ENCODE measurements at places on chromosomes 2 and 18. TPM values are rescaled to one million over a fixed set of nuclear protein-coding genes. Genes with fewer than 3 reads are reported as not detected.

DNA sequence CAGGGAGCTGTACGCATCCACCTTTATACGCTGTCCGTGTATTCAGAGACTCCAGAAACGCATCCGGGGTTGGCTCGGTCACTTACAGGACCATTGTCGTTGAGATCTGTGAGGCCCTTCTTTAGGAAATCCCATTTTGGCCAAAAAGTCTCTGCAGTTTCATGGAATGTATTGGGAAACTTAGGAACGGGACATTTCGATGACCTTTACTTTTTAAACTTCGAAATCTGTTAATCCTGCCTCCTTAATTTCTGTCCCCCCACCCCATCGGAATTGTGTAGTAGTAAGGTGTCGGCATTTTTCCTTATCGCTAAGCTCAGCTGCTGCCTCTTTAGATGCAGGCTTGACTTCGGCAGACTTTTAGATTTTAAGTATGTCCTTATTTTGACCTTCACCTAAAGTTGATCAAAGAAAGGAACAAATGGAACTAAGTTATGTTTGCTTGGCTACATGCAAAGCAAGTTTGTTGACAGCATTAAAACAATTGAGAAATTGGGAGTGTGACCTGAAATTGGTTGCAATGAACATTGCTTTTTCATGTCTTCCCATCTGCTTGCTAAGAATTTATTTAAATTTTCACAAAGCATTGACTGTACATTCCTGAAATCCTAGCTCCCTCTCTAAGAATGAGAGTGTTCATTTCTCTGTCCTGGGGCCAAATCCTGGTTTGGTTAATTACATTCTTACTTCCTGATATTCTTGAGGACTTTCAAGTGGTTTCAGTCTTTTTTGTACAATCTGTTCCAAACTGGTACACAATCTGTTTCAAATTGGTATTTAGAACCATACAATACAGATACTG lies 884 bp upstream of the RAPH1 start:
- no peaks in the 10 kb centered on the region for H3K27me3 ChIP-seq
- peak overlapping the region; percentile 98 for H3K27ac ChIP-seq
- H3K36me3 ChIP-seq, result no peaks in the 10 kb centered on the region
- no peak for DNase-seq
- H3K4me1 ChIP-seq, result peaks cover 25% of the 10 kb centered on the region

DNA sequence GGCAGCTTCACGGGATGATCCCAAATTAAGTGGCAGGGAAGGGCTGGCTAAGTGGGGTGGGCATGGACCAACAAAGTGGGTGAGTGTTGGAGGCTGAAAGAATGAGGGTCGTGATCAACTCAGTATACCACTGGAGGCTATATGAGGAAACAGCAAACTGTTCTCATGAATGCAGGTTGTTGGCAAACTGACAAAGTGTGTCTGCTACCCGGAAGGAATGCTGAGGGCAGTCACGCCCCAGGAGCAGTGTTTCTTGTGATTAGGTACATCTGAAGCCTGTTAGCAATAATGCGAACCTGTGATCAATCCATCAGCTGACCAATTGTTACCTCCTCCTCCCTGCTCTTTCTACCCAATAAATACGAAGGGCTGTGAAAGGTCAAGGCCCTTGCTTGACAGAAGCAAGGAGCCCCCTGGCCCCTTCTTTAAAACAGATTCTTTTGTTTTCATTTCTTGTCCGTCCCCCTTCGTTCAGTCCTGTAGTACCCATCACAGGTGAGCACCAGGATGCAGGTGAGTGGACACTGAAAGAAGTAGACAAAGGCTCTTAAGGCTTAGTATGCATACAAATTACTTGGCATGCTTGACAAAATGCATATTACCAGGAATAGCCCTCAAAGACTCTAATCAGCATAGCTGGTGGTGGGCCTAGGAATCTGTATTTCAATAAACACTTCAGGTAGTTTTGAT lies 67.9 kb downstream of the LOXHD1 start:
- no peaks in the 10 kb centered on the region for H3K36me3 ChIP-seq
- peaks cover 11% of the 10 kb centered on the region for H3K4me1 ChIP-seq
- H3K27ac ChIP-seq, result no peak overlapping the region
- no peak for DNase-seq
- H3K4me3 ChIP-seq, result no peak overlapping the region

- H3K36me3 ChIP-seq, result no peaks in the 10 kb centered on the region
- DNase-seq, result peak; percentile 61
- peak overlapping the region; percentile 69 for H3K4me3 ChIP-seq
- peaks cover 22% of the 10 kb centered on the region for H3K4me1 ChIP-seq
- H3K27ac ChIP-seq, result peak overlapping the region; percentile 99
- no peaks in the 10 kb centered on the region for H3K27me3 ChIP-seq
These were observed 339 bp downstream of the ACAA2 start for GRCh38 chr18:49813069-49813318.

- no peaks in the 10 kb centered on the region for H3K27me3 ChIP-seq
- no peak overlapping the region for H3K4me3 ChIP-seq
- H3K4me1 ChIP-seq, result peaks cover 4% of the 10 kb centered on the region
- no peak overlapping the region for H3K27ac ChIP-seq
- no peak for DNase-seq
These were observed 469.6 kb downstream of the TGIF1 start for GRCh38 chr18:3919396-3920061.

- H3K4me3 ChIP-seq, result no peak overlapping the region
- H3K27ac ChIP-seq, result no peak overlapping the region
- DNase-seq, result no peak
- H3K36me3 ChIP-seq, result no peaks in the 10 kb centered on the region
- no peaks in the 10 kb centered on the region for H3K27me3 ChIP-seq
These were observed 571.9 kb upstream of the CRIM1 start for GRCh38 chr2:35783723-35784122.

DNA sequence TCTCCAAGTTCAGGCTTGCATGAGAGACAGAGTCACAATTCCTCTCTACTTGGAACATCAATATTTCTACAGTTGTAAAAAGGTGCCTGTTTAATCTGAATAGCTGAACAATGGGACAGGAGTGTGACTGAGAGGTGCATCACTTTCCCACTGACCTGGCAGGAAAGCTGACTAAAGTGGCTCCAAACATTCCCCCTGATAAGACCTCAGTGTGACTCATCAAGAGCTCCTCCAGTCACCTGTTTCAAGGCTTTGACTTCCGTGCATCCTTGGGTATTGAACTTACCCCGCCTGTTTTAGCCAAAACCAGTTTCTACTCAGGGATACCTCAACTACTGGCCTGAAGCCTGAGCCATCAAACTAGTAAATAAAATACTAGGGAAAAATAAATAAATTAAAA lies 453.9 kb upstream of the DDX18 start:
- H3K36me3 ChIP-seq, result no peaks in the 10 kb centered on the region
- H3K4me1 ChIP-seq, result no peaks in the 10 kb centered on the region
- no peaks in the 10 kb centered on the region for H3K27me3 ChIP-seq
- DNase-seq, result no peak

GRCh38 chr2:234286956-234287355 lies 209.9 kb downstream of the ARL4C start:
- no peaks in the 10 kb centered on the region for H3K27me3 ChIP-seq
- H3K4me1 ChIP-seq, result no peaks in the 10 kb centered on the region
- H3K4me3 ChIP-seq, result no peak overlapping the region
- H3K36me3 ChIP-seq, result no peaks in the 10 kb centered on the region
- DNase-seq, result no peak

DNA sequence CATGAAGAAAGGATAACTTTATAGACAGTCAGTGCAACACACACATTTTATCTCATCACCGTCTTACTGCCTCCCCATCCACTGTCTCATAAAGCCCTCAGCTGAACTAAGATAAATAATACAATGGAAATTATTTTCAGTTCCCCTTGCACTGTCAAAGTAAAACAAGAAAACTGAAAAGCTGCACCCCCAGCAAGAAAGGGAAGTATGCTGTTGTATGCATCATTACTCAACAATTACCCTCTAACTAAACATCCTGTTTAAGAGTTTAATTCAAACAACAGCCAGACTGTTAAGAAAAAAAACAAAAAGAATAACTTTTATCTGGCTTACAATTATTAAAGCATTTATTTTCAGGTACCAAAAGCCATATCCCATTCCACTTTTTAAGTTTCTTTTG lies 25.0 kb downstream of the MPPE1 start:
- H3K36me3 ChIP-seq, result peaks cover 16% of the 10 kb centered on the region
- no peak overlapping the region for H3K4me3 ChIP-seq
- no peaks in the 10 kb centered on the region for H3K27me3 ChIP-seq
- DNase-seq, result no peak
- H3K4me1 ChIP-seq, result no peaks in the 10 kb centered on the region
- H3K27ac ChIP-seq, result no peak overlapping the region

- H3K4me3 ChIP-seq, result no peak overlapping the region
- H3K27me3 ChIP-seq, result no peaks in the 10 kb centered on the region
- H3K27ac ChIP-seq, result no peak overlapping the region
- peak; percentile 32 for DNase-seq
- H3K4me1 ChIP-seq, result peaks cover 8% of the 10 kb centered on the region
- no peaks in the 10 kb centered on the region for H3K36me3 ChIP-seq
These were observed 23.0 kb downstream of the DBI start for GRCh38 chr2:119389615-119390306.

GRCh38 chr2:62404913-62405312 lies 101.1 kb downstream of the TMEM17 start:
- no peak for DNase-seq
- H3K36me3 ChIP-seq, result no peaks in the 10 kb centered on the region
- no peak overlapping the region for H3K4me3 ChIP-seq

DNA sequence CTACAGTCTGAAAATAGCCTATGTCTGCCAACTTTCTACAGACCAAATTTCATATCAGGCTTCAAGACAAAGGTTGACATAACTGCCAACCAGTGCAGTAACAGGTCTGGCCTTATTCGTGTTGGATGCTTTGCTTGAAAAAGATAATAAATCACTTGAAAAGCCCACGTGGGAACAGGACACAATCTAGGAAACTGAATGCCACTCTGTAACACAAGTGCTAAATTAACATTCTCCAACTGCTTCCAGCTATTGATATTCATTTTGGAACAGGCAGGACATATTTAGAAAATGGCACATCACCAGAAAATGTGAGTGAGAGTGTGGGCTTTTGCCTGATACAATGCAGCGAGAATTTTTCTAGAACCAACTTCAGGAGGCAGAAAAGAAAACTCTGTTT lies 165.9 kb upstream of the CCDC150 start:
- no peaks in the 10 kb centered on the region for H3K27me3 ChIP-seq
- H3K27ac ChIP-seq, result no peak overlapping the region
- no peak overlapping the region for H3K4me3 ChIP-seq
- no peaks in the 10 kb centered on the region for H3K36me3 ChIP-seq
- peaks cover 4% of the 10 kb centered on the region for H3K4me1 ChIP-seq

GRCh38 chr2:219368690-219369191 lies 19.0 kb downstream of the DNPEP start:
- peak overlapping the region; percentile 46 for H3K27ac ChIP-seq
- no peaks in the 10 kb centered on the region for H3K27me3 ChIP-seq
- H3K4me1 ChIP-seq, result peaks cover 10% of the 10 kb centered on the region
- DNase-seq, result peak; percentile 89
- H3K36me3 ChIP-seq, result peaks cover 2% of the 10 kb centered on the region

- H3K36me3 ChIP-seq, result no peaks in the 10 kb centered on the region
- peaks cover 7% of the 10 kb centered on the region for H3K4me1 ChIP-seq
- H3K27me3 ChIP-seq, result no peaks in the 10 kb centered on the region
- no peak overlapping the region for H3K27ac ChIP-seq
- DNase-seq, result peak; percentile 91
These were observed 19.4 kb downstream of the KLHL29 start for GRCh38 chr2:23404426-23404825.

DNA sequence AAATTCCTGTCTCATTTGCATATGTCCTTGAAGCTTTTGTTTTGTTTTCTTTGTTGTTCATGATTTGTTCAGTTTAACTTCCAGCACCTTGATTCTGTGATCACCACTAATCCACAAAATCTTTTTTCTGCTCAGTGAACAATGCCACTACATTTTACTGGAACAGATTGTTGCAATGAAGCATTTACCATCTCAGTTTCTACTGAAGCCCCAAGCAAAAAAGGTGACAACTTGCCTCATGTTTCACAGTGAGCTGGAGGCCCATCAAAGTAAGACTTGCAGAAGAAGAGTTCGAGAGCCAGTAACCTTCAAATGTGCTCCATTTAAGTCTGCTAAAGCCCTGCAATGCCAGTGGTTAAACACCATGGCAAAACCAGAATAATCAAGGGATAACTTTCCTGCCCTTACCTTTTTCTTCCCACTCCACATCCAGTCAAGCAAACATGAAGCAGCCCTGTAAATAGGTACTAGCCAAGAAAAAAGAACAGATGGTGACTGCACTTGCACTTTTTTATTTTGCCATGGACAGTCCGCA lies 25.7 kb upstream of the PDE1A start:
- H3K4me1 ChIP-seq, result no peaks in the 10 kb centered on the region
- no peak overlapping the region for H3K27ac ChIP-seq

DNA sequence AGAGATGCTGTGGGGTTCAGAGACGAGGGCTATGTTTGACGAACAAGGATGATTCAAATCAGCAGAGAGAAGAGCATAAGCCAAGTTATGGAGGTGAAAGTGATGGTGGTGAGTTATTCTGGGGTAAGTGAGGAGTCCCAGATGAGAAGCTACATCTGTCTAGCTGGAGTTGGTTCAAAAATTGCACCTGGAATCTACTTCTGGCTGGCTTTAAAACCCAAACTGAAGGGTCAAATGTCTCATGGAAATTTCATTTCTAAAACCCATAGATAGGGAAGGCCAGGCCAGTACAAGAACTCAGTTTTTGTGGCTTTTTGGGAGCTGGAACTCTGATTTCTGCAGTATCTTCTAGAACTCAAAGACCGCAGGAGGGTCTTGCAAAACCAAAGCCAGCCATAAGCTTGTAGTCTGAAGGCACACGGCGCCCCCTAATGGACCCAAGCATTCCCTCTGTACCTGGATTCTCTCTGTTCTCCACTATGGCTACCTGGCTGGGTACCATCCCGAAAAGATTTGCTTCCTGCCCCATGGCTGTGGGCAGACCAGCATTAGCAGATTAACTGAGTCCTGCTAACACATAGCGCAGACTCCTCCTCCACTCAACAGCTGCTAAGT lies 229.1 kb upstream of the SLC14A2 start:
- H3K27me3 ChIP-seq, result no peaks in the 10 kb centered on the region
- H3K36me3 ChIP-seq, result no peaks in the 10 kb centered on the region
- peaks cover 4% of the 10 kb centered on the region for H3K4me1 ChIP-seq
- no peak overlapping the region for H3K4me3 ChIP-seq
- H3K27ac ChIP-seq, result no peak overlapping the region

DNA sequence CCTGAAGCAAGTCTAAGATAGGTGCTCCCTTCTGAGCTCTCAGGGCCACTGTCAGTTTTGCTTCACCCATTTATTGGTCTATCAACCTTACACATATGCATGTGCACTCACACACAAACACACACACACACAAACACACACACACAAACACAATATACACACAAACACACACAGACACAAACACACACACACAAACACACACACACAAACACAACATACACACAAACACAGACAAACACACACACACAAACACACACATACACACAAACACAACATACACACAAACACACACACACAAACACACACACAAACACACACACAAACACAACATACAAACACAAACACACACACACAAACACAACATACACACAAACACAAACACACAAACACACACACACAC lies 181.6 kb upstream of the KLHL29 start:
- H3K36me3 ChIP-seq, result no peaks in the 10 kb centered on the region
- H3K27ac ChIP-seq, result no peak overlapping the region
- H3K4me1 ChIP-seq, result no peaks in the 10 kb centered on the region

DRC1 gene
- total RNA-seq, result 18.4 TPM

MYO5B gene
- 25.6 TPM for total RNA-seq

RAB27B gene
- total RNA-seq, result 21.5 TPM

NAT8 gene
- total RNA-seq, result not detected

SRD5A2 gene
- 2.9 TPM for total RNA-seq

PDIA6 gene
- total RNA-seq, result 249 TPM

FHOD3 gene
- total RNA-seq, result 7.4 TPM

PPP1R1C gene
- 5.2 TPM for total RNA-seq

SCYGR3 gene
- total RNA-seq, result not detected
